ENCODE measurements at places on chromosomes 11 and 22.

GRCh38 chr11:73141309-73142127, 600 bp downstream of the FCHSD2 start:
- no peak for DNase-seq

GRCh38 chr22:20982563-20982882, 426 bp downstream of the LZTR1 start:
- DNase-seq = no peak

DNA sequence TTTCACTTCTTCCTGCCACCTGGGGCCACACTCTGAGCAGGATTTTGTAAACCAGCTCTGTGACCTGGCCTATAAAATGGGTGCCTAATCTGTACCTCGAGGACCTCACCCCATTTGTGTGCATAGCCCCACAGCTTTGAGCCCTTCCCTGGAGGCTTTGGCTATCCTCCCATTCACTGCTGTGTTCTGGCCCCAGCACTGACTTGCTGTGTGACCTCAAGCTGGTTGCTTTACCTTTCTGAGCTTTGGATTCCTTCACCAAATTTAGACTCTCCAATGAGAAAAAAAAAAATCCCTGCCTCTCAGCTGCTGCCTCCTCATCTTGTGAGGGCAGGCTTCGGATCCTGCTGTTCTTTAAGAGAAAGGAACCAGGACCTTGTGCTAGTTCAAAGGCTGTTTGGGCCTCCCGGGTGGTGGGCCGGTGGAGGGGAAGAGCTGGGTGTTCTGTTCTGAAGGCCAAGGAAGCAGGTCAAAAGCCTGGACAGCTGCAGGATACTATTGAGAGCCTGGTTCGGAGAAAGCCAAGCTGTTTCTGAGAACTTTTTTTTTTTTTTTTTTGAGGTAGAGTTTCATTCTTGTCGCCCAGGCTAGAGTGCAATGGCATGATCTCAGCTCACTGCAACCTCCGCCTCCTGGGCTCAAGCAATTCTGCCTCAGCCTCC, 1.1 kb upstream of the PYGM start:
- DNase-seq = no peak

- DNase-seq = no peak
Observed at GRCh38 chr11:46294365-46295309, 17.2 kb downstream of the CREB3L1 start.

DNA sequence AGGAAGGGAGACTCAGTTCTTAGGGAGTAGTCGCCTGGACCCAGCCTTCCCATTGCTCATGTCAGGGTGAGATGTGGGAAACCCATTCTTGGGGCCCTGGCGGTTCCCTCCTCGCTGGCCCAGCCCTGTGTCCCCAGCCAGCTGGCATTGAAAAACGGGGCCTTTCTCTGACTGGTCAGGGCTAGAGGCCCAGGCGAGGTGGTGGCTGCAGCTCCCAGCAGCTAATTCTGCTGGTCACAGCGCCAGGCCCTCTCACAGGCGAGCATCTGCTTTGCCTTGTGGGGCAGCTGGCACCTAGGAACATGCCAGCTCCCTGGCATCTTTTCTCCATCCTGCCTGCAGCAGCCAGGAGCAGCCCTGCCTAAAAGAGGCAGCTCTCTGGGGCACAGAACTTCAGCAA, 20.1 kb downstream of the TSPAN18 start:
- DNase-seq = no peak

DNA sequence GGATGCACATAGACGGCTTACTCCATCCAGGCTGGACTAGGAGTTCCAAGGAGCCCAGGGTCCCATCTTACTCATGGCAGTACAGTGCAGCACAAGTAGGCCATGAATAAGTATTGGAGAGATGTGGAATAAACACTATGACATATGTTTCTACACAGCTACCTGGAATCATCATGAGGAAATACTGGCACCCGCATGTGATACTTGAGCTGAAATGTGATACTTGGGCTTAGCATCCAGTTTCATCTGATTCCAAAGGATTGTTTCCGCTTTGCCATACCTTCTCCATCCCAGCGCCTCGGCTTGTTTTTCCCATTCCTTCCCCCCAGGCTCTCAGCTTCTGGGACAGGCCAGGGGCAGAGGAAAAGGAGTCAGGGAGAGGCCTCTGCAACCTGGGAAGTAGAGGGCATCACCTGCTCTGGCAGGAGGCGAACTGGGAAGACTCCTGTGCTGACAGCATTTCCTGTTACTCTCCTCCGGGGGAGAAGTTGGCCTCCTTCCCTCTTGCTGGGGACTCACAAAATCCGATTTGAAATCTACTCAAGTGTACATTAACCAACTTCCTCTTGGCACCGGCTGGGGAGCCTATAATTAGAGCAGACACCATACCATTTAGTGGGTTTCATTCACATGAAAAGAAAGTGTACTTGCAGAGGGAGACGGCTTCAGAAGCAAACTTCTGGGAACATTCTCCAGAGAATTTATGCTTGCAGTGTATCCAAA, 187.8 kb downstream of the MIAT start:
- no peak for DNase-seq

- DNase-seq = no peak
Observed at GRCh38 chr11:64762277-64762673, 2.5 kb upstream of the PYGM start.

GRCh38 chr11:56545531-56545930, 2.5 kb upstream of the OR5M11 start:
- DNase-seq = no peak

DNA sequence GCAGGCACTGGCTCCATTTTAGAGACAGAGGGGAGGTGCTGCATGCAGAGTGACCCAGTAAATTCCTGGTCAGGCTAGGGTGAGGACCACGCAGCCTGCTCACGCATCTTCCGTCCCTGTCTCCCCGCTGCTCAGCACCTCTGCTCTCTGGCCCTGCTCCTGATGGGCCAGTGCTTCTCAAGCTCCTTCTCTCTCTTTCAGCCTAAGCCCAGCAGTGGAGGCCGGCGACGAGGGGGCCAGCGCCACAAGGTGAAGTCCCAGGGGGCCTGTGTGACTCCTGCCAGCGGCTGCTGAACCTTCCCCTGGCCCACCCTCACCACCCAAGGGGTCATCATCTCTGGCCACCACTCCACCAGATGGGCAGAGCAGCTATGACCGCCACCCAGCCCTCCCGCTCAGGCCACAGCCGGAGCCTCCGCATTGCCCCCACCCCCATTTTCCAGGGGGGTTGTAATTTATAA, 24.7 kb downstream of the GTPBP1 start:
- no peak for DNase-seq

DNA sequence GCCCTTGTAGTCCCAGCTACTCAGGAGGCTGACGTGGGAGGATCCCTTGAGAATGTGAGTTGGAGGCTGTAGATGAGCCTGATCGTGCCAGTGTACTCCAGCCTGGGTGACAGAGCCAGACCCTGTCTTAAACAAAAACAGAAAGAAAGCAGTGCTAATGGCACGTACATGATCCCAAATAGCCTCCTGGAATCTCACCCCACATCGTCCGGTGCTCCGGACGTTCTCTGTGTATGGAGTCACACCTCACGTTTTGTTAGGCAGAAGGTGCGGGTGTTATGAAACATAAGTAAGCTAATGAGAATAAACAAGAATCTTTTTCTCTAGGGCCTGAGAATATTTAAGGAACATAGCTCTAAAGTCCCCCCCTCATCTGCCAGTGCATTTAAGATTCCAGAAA, 23.7 kb upstream of the MICAL3 start:
- DNase-seq = no peak

GRCh38 chr11:8777907-8778767, 95.5 kb downstream of the RPL27A start:
- DNase-seq = no peak

DNA sequence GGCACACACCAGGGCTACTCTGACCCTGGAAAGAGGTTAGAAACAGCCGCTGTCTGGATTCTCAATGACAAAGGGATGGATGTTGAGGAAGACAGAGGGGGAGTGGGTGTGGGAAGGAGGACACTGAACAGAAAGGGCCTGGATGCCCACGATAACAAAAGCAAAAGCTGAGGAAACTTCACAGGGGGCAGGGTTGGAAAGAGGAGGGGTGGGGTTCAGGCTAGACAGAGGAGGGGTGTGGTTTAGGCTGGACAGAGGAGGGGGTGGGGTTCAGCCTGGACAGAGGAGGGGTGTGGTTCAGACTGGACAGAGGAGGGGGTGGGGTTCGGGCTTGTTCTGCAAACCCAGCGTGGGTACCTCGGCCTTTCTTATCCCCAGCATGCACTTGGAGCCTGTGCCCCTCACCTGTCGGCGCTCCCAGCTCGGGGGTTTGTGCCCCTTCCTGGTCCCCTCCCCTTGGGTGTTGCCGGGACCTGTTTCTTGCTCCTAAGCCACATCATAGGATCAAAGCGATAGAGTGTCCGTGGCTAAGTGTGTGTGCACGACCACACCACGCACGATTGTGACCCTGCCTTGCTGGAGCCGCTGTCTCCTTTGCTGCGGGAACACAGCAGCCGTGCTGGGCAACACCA, 75.6 kb downstream of the BRD1 start:
- DNase-seq = no peak

DNA sequence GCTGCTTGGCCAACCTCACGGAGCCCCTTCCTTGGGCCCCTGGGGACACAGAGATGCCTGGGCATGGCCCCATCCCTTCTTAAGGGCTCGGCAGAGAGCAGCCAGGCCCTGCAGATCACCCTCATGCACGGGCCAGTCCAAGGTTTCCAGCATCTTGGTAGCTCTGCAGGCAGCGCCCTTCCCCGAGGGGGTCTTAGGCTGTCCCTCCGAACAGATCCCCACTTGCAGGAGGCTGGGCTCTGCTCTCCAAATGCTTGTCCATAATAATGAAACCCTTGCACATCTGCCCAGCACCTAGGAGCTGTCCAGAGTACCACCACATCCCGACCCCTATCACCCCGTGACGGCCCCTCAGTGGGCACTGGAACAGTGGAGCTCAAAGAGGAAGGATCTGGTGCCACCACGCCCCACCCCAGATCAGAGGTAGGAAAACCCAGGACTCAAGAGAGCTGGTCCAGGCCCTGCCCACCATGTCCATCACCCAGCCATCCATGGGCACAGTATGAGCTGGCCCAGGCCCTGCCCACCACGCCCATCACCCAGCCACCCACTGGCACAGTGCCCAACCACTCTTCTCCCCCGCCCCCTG, 92.5 kb upstream of the PRR5 start:
- no peak for DNase-seq

- DNase-seq = no peak
Observed at GRCh38 chr22:26143806-26144325, 25.4 kb upstream of the SEZ6L start.

- DNase-seq = no peak
Observed at GRCh38 chr11:6505577-6506240, 8.6 kb downstream of the DNHD1 start.

DNA sequence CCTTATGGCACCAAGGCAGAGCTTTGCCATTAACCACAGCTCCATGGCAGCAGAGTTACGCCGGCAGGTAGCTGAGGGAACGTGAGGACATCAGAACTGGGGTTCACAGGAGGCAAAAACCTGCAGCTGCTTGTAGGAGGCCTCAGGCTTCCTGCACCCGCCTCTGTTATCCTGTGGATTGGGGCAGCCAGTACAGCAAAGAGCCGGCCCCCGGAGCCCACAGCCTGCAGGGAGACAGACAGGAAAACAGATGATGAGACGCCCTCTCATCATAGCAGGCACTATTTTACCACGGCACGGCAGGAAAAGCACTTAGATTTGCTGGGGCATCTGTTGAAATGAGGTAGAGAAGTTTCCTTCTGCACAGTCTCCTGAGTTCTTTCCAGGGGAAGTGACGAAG, 870.3 kb downstream of the TBC1D22A start:
- no peak for DNase-seq

GRCh38 chr22:41976070-41976901, 7.0 kb downstream of the SEPTIN3 start:
- no peak for DNase-seq

- no peak for DNase-seq
Observed at GRCh38 chr22:47386812-47387510, 624.5 kb downstream of the TBC1D22A start.

DNA sequence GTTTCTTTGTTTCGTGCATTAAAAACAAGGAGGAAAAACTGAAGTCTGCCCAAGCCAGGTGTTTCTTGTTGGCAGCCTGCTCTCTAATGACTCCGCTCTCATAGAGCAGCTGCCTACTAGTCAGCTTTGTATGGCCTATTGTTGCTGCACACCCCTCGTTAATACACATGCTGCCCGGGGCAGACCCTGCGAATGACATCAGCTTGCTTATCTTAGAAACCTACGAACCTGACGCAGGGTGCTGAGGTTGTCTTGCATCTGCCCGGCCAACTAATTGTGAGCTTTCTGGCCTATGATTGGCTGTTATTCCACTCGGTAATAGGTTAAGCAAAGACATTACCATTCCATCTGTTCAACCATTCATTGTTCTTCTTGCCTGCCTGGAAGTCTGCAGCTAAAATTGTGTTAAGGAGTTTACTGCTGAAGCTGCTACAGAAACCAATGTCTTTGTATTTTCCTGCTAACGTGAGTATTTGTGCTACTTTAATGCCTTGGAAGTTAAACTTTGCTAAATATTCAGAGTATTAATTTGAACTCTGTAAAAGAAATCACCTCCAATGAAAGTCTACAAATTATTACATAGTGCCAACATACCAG, 37.5 kb downstream of the ZC3H12C start:
- no peak for DNase-seq

DNA sequence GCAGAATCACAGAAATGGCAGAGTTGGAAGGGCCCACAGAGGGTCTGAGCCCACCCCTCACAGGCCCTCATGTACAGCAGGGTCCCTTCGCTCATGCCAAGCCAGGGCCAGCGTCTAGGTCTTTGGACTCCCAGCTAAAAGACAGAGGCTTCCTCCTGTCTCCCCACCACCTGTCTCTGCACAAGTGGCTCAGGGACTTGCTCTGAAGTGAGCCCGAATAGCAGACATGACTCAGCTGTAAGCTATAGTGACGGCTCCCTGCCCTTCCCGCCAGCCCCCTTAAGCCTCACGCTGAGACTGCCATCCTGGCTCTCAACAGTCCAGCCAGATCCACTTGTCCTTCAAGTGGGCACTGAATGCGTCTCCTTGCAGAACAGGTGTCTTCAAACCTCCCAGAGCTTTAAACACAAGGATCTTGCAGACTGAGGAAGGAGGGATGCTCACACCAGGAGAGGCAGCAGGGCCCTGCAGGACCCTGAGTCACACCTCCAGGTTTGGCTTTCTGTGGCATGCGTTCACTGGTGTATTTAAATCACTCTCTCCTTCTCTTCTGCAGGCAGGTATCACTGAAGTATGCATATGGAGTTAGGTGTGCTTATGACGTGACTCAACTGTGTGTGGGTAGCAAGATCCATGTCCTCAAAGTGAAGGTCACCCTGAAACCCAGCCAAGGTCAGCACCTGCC, 154.9 kb downstream of the CACNA1I start:
- no peak for DNase-seq

GRCh38 chr22:35152316-35152715, 86.4 kb downstream of the ISX start:
- no peak for DNase-seq

- DNase-seq = no peak
Observed at GRCh38 chr11:122305426-122306320, 189.7 kb upstream of the BLID start.

Data from stimulated activated CD4-positive, alpha-beta T cell treated with anti-CD3 and anti-CD28 coated beads, Interleukin-1b, Interleukin-23, amount 100 ng/mL, for 24 hours (primary cell).